ENCODE measurements at places on chromosomes 4 and X. TPM values are rescaled to one million over a fixed set of nuclear protein-coding genes. Genes with fewer than 3 reads are reported as not detected.

DNA sequence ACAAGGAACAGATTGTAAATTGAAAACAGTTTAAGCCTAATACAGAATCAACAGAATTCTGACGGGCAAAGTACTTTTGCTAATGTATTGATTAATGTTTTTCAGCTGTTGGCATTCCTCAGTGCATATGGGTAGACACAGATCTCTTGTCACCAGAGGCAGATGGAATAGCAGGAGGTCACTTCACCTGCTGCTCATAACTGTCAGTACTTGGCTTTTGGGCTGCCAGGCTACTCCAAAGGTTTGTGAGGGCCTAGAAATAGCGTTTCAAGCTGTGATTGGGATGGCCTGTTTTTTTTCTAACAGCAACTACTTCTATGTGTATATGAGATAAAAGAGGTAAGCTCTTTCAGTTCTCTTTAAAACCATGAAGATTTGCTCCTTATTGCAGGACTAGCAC is 307.5 kb upstream of the ANXA10 start:
- DNase-seq, result no peak

GRCh38 chr4:80990851-80991250 is 39.7 kb upstream of the BMP3 start:
- no peak for DNase-seq

GRCh38 chr4:634599-634985 is 9.2 kb downstream of the PDE6B start:
- DNase-seq, result no peak

DNA sequence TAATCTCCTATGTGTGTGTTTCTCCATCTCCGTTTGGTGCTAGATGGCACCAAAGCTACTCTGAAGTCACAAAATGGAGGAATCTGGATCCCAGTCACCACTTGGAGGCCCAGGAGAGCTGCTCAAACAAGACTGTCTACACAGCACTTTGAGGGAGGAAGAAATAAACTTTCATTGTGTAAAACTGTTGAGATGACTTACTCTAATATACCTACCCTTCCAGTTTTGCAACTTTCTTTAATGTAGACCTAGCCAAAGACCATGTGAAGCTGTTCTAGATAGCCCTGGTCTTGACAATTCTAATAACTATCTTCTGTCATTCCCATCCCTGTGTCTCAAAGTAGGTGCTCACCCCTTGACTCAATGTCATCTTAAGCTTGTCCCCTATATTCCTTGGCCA is 52.8 kb upstream of the TAB3 start:
- DNase-seq, result no peak

GRCh38 chr4:83065266-83065665 is 30.3 kb downstream of the COPS4 start:
- DNase-seq, result no peak

DNA sequence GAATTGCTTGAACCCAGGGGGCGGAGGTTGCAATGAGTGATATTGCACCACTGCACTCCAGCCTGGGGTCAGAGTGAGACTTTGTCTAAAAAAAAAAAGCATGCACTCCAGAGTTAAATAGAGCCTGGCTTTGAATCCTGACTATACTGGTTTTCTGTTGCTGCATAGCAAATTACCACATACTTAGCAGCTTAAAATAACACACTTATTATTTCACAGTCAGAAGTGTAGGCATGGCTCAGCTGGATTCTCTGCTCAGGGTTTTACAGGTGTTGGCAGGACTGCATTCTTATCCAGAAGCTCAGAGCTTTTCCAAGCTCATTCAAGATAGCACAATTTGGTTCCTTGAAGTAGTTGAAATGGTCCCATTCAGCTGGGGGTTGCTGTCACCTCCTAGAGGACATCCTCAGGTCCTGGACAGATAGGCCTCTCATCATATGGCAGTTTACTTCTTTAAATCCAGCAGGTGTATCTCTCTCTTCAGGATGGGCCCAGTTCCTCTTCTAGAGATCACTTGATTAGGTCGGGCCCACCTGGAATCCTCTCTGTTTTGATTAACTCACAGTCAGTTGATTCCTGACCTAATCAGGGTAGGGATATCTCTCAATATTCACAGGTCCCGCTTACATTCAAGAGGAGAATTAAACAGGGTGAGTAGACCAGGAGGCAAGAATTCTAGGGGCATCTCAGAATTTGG is 26.8 kb downstream of the DOCK11 start:
- no peak for DNase-seq

DNA sequence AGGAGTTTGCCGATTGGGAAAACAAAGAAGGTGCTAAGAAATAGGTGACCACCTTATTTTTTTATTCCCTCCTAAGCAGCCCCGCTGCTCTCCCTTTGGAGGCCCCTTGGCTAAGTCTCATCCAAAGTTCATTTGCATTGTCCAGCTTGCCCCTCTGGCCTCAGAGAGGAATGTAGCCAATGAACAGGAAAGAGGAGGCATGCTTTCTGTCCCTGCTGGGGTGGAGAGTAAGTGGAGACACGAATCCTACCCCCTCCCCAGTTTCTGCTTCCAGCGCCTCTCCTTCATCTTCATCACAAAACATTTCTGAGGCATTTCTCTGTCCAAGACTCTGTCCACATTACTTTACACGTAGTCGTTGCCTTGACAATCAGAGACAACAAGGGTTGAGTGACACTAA is 38.7 kb downstream of the NLGN3 start:
- DNase-seq, result no peak

GRCh38 chrX:80513625-80514024 is 93.4 kb downstream of the TENT5D start:
- DNase-seq, result no peak

GRCh38 chr4:80655662-80656061 is 320.1 kb downstream of the CFAP299 start:
- DNase-seq, result no peak

DNA sequence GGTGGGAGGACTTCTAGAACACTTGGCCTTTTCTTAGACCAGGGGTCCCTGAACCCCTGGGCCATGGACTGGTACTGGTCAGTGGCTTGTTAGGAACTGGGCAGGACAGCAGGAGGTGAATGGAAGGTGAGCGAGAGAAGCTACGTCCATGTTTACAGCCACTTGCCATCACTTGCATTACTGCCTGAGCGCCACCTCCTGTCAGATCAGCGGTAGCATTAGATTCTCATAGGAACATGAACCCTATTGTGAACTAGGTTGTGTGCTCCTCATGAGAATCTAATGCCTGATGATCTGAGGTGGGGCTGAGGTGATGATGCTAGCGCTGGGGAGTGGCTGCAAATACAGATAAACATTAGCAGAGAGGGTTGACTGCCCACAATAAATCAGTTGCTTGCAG is 100.9 kb upstream of the IGFBP7 start:
- DNase-seq, result no peak

- no peak for DNase-seq
Measured at GRCh38 chrX:21738210-21738949, 19.5 kb downstream of the SMPX start.

DNA sequence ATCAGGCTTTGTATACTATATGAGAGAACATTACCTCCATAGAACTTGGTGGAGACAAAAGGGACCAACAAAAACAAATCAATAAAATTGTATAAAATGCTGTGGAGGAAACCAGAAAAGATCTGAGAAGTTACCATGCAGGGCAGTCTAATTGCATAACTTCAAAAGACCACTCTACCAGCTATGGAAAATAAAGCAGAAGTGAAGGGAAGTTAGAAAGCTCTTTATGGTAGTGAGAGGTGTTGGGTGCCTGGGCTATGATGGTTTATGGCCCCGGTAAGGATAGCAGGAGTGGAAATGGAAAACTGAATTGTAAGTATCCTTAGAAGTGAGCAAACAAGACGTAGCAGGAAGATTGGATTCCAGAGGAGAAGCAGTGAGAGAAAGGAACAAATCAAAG is 3.1 kb downstream of the TMEM184C start:
- no peak for DNase-seq

- no peak for DNase-seq
Measured at GRCh38 chr4:73485596-73485995, 4.1 kb downstream of the AFM start.

- DNase-seq, result no peak
Measured at GRCh38 chr4:134727696-134728095, 526.1 kb upstream of the PABPC4L start.

GRCh38 chrX:79065696-79066095 is 78.8 kb upstream of the GPR174 start:
- DNase-seq, result no peak

GRCh38 chrX:10124506-10125247 is 32.1 kb upstream of the CLCN4 start:
- no peak for DNase-seq

DNA sequence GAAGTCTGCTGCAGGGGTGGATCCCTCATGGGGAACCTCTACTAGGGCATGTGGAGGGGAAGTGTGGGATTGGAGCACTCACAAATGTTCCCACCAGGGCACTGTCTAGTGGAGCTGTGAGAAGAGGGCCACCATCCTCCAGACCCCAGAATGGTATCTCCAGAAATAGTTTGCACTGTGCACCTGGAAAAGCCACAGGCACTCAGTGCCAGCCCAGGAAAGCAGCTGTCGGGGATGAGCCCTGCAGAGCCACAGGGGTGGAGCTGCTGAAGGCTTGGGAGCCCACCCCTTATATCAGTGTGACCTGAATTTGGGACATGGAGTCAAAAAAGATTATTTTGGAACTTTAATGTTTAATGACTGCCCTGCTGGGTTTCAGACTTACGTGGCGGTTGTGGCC is 25.0 kb upstream of the LDOC1 start:
- DNase-seq, result no peak

DNA sequence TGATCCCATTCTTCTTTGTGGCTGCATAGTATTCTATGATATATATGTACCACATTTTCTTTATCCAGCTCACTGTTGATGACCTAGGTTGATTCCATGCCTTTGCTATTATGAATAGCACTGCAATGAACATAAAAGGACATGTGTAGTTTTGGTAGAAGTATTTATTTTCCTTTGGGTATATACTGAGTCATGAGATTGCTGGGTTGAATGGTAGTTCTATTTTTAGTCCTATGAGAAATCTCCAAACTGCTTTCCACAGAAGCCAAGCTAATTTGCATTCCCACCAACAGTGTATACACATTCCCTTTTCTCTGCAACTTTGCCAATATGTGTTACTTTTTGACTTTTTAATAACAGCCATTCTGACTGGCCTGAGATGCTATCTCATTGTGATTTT is 278.3 kb downstream of the PCDH18 start:
- no peak for DNase-seq

DNA sequence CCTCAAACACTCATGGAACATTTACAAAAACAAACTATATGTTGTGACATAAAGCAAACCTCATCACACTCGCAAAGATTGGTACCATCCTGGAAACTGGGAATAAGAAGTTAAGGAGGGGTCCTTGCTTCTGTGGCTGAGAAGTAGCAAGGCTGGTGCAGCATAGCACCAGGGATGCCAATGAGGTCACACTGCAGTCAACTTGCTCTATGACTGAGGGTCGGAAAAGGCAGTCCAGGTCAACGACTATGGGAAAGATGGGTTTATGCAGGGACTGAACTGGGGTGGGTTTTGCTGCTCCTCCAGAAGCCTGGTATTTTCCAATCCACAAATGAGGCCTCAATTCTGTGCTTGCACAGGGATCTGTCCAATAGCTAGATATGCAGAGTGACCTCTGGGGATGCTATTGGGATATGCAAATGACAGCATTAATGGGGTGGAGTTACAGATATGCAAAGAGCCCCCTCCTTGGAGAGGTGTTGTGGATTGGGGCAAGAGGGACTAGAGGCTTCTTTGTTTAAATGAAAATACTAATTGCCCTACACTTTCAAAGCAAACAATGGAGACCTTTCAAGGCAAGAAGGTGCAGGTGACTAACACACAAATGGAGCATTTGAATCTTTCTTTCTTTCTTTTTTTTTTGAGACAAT is 7.2 kb upstream of the IL13RA1 start:
- DNase-seq, result no peak

DNA sequence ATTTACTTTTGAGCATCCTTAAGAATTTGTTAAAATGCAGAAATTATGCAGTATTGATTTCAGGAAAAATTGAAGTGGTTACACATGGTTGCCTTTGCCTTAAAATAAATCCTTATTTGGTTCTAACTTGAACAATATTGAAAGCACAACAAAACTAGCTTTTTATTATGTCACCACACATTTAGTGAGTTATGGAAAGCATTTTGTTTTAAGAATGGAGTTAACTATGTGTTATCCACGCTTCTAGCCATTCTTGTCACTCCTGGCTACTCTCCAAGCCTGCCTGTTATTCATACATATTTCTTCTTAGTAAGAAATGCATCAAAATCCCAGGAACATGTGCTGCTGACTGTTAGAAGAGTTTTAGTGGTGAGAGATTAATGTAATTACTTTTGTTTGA is 73.9 kb downstream of the FAT4 start:
- DNase-seq, result no peak

DNA sequence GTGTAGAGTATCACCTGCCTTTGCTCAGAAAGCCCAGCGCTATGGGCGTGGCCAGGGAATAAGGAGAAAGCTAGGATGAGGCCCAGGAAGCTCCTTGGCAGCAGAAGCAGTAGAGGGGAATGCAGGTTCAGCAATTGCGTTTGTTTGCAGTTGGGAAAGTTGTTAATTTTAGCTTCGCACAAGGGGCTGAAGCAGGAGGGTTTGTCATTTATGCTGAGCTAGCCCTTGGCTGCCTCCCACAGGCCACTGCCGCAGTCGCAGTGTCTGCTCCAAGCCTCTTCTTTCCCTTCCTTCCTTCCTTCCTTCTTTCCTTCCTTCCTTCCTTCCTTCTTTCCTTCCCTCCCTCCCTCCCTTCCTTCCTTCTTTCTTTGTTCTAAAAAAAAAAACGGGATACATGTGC is 21.5 kb downstream of the FRMPD3 start:
- no peak for DNase-seq

GRCh38 chr4:152044331-152045036 is 283.7 kb upstream of the GATB start:
- no peak for DNase-seq

DNA sequence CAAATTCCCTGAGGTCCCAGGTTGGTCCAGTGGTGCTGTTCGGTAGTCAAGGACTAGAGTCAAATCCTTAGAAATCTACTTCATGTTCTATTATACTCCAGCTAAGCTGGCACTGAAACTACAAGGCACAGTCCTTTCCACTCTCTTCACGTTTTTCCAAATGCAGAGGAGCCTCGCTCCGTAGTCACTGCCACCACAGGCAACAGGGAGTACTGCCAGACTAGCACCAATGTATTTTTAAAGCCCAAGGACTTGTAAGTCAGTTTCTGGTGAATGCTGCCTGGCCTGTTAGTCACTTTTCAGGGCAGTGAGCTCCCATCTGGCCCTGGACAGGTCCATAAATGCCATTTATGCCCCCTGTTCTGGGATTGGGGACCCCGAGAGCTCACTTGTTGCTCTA is 323.5 kb downstream of the FAM47A start:
- DNase-seq, result no peak

GRCh38 chr4:32207456-32207855 is 1487.3 kb downstream of the PCDH7 start:
- DNase-seq, result no peak

The ANTXR2 gene
- total RNA-seq, result 12.9 TPM

The PRDM8 gene
- 5.1 TPM for total RNA-seq

The TEX13C gene
- not detected for total RNA-seq

The NXF2B gene
- not detected for total RNA-seq

The MAGEA10 gene
- total RNA-seq, result not detected

The RUFY3 gene
- total RNA-seq, result 7.9 TPM

The NFKB1 gene
- 381 TPM for total RNA-seq

The AVPR2 gene
- total RNA-seq, result not detected

The CPE gene
- total RNA-seq, result not detected

The NLGN4X gene
- 0.08 TPM for total RNA-seq
